ENCODE measurements at places on chromosomes 2 and 18.

DNA sequence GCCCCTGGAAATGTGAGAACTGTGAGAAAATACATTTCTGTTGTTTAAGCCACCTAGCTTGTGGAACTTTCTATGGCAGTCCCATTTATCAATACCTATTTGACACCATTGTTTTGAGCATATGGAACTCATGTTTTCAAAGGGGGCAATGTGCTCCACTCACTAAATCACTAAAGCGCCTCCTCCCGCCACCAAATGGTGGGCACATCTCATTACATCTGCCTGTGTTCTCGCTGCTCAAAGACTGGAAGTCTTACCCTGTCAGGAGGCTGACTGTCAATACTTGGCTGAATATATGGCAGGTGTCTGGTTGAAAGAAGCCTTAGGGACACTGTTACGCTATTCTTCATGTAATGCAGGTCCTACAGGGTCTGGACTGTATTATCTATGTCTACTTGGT, 767.7 kb downstream of the TSN start:
- no peaks in the 10 kb centered on the region for H3K27me3 ChIP-seq
- no peak for DNase-seq
- H3K36me3 ChIP-seq, result no peaks in the 10 kb centered on the region
- H3K27ac ChIP-seq, result no peak overlapping the region
- no peak overlapping the region for H3K4me3 ChIP-seq

DNA sequence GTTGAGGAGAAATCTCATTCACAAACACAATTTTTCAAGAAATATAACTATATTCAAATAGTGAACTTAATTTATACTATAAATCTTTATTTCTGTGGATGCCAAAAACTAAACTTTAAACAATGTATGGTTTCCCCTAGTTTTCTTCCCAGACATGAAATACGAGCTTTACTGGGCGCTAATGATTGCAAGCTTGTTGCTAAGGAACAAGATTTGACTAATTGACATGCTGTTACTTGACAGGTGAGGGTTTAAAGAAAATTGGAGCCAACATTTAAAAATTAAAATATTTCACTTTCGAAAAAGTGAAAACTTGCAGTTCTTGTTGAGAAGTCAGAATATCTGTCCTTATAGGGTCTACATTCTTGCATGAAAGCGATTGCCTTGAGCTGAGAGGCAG, 381.0 kb downstream of the MEIS1 start:
- H3K27me3 ChIP-seq, result peaks cover 7% of the 10 kb centered on the region
- peaks cover 7% of the 10 kb centered on the region for H3K4me1 ChIP-seq

GRCh38 chr18:76487782-76488181, 7.3 kb downstream of the ZNF516 start:
- peak overlapping the region; percentile 76 for H3K27ac ChIP-seq
- peaks cover 76% of the 10 kb centered on the region for H3K4me1 ChIP-seq
- peaks cover 32% of the 10 kb centered on the region for H3K36me3 ChIP-seq
- H3K4me3 ChIP-seq, result peak overlapping the region; percentile 97
- H3K27me3 ChIP-seq, result no peaks in the 10 kb centered on the region
- peak; percentile 19 for DNase-seq

GRCh38 chr2:112047537-112048235, 7.4 kb upstream of the TMEM87B start:
- peaks cover 12% of the 10 kb centered on the region for H3K4me1 ChIP-seq
- DNase-seq, result no peak
- no peak overlapping the region for H3K27ac ChIP-seq
- no peak overlapping the region for H3K4me3 ChIP-seq
- H3K36me3 ChIP-seq, result peaks cover 21% of the 10 kb centered on the region
- peaks cover 5% of the 10 kb centered on the region for H3K27me3 ChIP-seq

GRCh38 chr2:73944714-73945113, 18.0 kb downstream of the DGUOK start:
- no peak overlapping the region for H3K4me3 ChIP-seq
- no peaks in the 10 kb centered on the region for H3K27me3 ChIP-seq
- peaks cover 37% of the 10 kb centered on the region for H3K36me3 ChIP-seq

DNA sequence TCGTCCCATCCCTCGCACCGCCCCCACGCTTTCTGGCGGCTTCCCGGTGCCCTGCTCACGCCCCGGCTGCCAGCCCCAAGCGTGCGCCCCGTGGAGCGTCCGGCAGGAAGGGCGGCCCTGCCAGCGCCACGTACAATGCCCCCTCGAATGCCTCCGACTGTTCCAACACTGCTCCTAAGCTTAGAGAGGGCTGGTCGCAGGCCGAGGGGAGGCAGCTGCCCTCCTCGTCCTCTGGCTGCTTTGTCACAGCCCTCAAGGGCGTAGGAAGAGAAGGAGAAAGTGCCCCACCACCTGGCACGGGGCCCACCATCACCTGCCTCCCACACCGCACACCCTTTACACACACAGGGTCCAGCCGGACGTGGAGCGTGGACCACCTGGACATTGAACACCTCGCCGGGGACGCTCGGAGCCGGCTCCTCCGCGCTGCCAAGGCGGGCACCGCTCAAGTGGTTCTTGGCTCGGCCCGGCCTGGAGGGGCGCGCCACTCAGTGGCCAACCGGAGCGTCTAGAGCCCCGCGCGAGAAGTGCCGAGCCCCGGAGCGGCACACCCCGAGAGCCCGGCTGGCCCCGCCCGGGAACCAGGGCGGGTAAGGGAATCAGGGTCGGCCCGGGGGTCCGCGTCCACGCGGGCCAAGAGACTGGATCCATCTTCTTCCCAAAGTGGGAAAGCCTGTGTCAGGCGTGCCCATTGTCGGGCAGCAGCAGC, 830 bp downstream of the DNER start:
- H3K27me3 ChIP-seq, result peaks cover 93% of the 10 kb centered on the region
- peak overlapping the region; percentile 77 for H3K4me3 ChIP-seq
- DNase-seq, result peak; percentile 45

GRCh38 chr2:136538489-136538888, 226.9 kb upstream of the THSD7B start:
- H3K4me3 ChIP-seq, result no peak overlapping the region
- no peaks in the 10 kb centered on the region for H3K36me3 ChIP-seq
- H3K27ac ChIP-seq, result no peak overlapping the region
- H3K27me3 ChIP-seq, result peaks cover 5% of the 10 kb centered on the region
- DNase-seq, result no peak

- H3K4me3 ChIP-seq, result no peak overlapping the region
- DNase-seq, result no peak
- peaks cover 8% of the 10 kb centered on the region for H3K36me3 ChIP-seq
- H3K4me1 ChIP-seq, result no peaks in the 10 kb centered on the region
- H3K27ac ChIP-seq, result no peak overlapping the region
- H3K27me3 ChIP-seq, result no peaks in the 10 kb centered on the region
Observed at GRCh38 chr2:238019962-238020361, 40.8 kb upstream of the SCLY start.

DNA sequence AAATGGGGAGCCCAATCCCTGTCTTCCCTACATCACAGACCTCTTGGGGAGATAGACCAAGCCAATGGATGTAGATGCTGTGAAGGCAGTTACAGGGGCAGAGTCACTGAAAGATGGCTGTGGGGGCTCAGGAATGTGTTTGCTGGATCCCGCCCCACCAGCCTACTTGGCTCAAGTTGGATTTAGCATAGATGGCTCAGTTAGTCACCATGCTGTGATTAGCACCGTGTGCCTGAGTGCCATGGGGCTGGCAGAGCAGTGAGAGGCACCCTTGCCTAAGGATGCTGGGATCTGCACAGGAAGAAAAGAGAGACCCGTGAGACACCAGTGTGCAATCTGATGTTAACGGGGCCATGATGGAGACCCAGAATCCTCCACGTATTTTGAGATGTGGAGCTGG, 228.3 kb downstream of the DYSF start:
- peaks cover 15% of the 10 kb centered on the region for H3K4me1 ChIP-seq
- DNase-seq, result no peak
- H3K27ac ChIP-seq, result no peak overlapping the region
- H3K27me3 ChIP-seq, result peaks cover 7% of the 10 kb centered on the region
- H3K4me3 ChIP-seq, result no peak overlapping the region

DNA sequence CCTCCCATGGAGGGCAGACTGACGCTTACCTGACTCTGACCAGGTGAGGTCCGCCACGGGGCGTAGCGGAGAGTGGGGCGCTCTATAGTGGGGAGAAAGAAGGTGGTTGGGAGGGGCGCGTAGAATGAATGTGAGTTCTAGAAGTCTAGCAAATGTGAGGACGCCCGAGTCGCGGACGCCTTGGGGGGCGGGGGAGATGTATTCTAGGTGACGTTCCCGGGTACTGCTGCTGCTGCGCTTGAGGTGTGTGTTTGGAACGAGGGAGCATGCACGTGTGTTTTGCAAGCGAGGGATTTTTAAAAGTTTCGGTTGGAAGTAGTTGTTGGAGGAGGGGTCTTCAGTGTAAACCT, 758 bp downstream of the RIF1 start:
- peaks cover 7% of the 10 kb centered on the region for H3K27me3 ChIP-seq
- peaks cover 37% of the 10 kb centered on the region for H3K36me3 ChIP-seq
- DNase-seq, result peak; percentile 49

DNA sequence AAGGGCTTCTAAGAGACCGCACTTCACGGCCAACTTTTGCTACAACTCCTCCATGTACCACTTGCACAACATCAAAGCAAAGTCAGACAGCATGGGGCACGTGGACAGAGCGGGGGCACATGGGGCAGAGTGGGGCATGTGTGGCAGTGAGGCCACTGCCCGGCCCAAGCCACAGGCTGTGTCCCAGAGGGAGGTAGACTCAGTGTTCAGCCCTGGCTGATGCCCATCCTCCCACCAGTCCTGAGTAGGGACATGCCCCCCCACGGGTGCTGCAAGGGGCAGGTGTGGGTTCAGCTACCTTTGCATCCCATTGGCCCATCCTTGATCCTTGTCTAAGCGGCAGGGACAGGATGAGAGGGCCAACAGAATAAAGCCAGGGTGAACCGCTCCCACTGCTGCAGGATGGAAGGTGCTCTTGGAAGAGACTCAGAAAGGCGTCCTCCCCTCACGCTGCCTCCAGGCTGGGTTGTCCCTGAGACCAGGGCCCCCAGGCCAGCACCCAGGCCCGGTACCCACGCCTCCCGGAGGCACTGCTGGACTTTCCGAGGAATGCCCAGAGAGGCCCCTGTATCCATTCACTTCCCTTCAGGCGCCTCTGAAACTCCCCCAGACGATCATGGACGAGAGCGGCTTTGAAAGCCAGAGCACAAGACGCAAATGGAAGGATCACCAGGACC, 218.2 kb downstream of the NDUFA10 start:
- H3K27me3 ChIP-seq, result peaks cover 8% of the 10 kb centered on the region
- no peaks in the 10 kb centered on the region for H3K36me3 ChIP-seq
- H3K27ac ChIP-seq, result no peak overlapping the region
- no peak overlapping the region for H3K4me3 ChIP-seq

DNA sequence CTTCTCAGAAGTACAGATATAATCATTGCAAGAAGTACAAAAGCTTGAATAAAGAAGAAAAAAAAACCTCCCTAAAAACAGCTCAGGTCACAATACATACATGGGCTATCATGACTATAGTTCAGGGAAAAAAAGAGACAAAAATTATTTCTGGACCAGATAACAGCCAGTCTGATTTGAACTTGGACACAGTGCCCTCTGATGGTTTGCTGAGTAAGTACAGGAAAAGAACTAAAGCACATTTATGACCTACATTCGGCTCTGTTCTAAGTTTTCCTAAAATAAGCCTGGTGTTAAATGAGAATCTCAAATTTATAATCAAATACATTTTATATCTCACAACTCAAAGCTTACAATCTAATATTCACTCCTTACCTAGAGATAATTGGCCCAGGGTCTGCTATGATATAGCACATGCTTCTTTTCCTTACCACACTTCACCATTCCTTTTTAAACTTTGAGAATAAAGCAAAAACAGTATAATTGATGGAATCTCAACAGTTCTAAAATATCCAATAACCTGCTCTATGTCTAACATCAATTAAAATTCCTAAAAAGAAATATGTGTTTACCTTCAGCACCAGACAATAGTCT, 81.1 kb downstream of the RAPH1 start:
- no peak overlapping the region for H3K4me3 ChIP-seq
- no peaks in the 10 kb centered on the region for H3K4me1 ChIP-seq
- H3K27me3 ChIP-seq, result no peaks in the 10 kb centered on the region
- H3K27ac ChIP-seq, result no peak overlapping the region

DNA sequence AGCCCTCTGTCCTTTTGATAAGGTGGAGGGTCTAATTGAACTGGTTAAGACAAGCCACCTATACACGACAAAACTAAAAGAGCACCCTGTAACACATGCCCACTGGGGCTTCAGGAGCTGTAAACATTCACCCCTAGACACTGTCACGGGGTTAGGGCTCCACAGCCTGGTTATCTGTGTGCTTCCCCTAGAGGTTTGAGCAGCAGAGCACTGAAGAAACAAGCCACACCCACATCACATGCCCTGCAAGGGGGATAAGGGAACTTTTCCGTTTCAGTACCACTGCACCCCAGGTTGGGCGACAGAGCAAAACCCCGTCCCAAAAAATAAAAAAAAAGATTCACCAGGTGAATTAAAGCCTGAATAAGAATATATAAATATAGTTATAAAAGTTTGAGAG, 913.7 kb upstream of the ACVR2A start:
- no peaks in the 10 kb centered on the region for H3K27me3 ChIP-seq
- no peaks in the 10 kb centered on the region for H3K36me3 ChIP-seq
- no peak overlapping the region for H3K4me3 ChIP-seq
- no peak overlapping the region for H3K27ac ChIP-seq
- no peaks in the 10 kb centered on the region for H3K4me1 ChIP-seq

DNA sequence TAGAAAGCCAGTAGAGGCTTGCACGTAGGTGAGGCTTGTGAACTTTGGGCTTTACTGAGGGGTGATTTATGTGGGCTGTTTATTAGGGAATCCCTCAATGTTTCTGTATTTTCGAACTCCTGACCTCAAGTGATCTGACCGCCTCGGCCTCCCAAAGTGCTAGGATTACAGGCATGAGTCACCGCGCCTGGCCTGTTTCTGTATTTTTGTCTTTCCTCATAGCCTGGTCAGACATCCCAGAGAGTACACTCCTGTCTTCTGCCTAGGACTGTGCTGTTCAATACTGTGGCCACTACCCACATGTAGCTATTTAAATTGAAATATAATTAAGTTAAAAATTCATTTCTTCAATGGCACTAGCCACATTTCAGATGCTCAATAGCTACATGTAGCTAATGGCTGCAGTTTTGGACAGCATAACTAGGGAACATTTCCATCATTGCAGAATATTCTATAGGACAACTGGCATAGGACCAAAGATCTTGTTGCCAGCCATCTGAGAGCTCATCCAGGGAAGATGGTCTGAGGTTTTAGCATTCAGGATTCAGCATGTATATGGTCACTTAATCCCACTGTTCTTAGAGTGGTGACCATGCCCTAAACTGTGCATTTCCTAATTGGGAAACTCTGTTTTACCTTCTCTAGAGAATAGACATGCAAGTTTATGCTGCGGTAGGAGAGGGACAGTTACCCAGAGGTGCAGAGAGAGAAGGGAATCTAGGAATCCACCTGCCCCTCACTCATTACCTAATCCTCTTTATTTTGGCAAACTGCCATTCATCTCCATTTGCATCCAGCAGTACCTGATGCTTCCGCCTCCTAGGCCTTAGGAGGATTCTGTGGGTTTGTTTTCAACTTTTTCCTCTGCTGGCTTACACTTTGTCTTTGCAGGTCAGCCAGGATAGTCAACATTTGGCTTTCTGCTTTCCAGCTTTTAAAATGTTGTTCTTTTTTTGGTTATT, 64.4 kb downstream of the LCLAT1 start:
- H3K27ac ChIP-seq, result peak overlapping the region; percentile 74
- H3K36me3 ChIP-seq, result peaks cover 26% of the 10 kb centered on the region
- peaks cover 47% of the 10 kb centered on the region for H3K4me1 ChIP-seq
- peak overlapping the region; percentile 14 for H3K4me3 ChIP-seq
- DNase-seq, result peak; percentile 8
- no peaks in the 10 kb centered on the region for H3K27me3 ChIP-seq

Measured in nephron progenitor cell (in vitro differentiated cells).